Cerebellar cortex (tissue), 1 donor: ENCODE measurements at places on chromosomes 2 and 18.

DNA sequence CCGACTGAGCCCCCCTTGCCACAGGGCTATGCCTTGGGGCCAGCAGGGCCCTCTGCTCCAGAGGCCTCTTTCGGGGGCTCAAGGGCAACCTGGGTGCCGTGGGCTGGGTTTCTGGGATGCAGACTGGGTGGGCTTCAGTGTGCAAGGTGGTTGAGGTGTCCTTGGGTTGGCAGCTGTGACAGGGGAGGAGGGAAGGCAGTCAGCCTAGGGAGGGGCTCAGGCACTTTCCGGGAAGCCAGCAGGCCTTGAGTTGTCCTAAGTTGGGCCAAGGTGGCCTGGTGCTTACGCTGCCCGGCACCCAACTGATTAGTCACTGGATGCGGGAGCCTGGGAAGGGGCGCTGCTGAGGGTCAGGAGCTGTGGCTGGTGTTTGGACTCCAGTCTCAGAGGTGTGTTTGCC lies 199.5 kb downstream of the TWIST2 start:
- no peak for DNase-seq

GRCh38 chr2:138271467-138271866 lies 230.1 kb upstream of the SPOPL start:
- DNase-seq, result no peak

DNA sequence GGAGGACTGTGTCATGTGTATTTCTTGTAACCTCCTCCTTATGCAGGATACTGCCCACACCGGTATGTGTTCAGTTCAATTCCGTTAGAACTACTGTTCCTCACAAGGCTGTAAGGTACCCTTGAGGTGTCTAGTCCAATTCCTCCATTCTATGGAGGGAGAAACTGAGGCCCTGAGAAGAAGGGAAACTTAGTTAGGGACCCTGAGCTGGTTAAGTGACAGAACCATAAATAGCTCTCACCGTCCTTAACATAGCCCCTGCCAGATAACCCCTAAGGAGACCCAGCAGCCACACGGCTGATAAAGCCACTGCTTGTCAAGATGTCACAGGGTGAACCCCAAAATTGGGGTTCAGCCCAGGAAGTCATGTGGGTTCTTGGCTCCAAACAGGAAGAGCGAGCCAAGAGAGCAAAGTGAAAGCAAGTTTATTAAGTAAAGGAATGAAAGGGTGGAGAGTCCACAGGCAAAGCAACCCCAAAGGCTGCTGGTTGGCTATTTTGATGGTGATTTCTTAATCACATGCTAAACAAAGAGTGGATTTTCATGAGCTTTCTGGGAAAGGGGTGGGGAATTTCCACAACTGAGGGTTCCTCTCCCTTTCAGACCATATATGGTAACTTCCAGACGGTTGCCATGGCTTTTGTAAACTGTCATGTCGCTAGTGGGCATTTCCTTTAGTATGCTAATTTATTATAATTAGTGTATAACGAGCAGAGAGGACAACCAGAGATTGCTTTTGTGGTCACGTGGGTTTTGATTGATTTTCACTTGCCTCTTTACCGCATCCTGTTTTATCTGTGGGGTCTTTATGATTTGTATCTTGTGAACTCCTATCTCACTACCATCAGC lies 83.4 kb upstream of the RTN4 start:
- DNase-seq, result no peak

- no peak for DNase-seq
Measured at GRCh38 chr2:36708041-36708741, 11.7 kb downstream of the VIT start.

GRCh38 chr2:24182507-24182906 lies 7.7 kb downstream of the FAM228A start:
- no peak for DNase-seq
